ENCODE measurements at places on chromosomes 6 and 20.

DNA sequence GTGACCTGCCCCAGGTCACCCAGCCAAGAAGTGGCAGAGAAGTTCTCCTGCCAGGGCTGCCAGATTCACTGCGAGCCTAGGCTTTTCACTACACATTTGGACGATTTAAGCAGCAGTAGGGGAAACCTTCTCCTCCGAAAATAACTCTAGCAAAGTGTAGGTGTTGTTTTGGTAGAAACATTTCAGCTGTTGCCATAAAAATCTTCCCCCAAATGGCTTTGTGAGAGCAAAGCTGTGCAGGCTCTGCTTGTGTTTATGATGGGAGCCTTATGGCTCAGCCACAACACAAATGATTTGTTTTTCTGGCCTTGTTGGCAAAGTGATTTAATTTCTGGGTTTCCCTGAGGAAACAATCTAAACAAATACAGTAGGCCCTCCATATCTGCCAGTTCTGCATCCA, 81.8 kb downstream of the PLCB4 start:
- DNase-seq = no peak

GRCh38 chr6:88823998-88824397, 139.4 kb downstream of the RNGTT start:
- no peak for DNase-seq

DNA sequence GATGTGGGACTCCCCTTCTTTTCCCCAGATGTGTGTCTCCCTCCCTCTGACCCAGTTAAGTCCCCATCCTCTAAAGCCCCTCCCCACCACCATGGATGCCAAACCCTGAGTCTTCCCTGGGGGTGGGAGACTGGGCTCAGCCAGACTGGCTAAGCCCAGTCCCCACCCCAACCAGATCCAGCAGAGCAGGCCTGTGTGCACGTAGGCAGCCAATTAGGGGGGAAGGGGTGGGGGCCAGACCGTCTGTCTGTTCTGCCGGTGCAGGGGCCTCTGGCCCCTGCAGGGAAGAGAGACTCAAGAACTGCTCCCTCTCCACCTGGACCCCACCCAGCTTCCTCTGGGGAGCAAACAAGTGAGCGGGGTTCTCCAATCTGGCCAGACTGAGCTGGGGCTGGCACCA, 605 bp downstream of the COX4I2 start:
- DNase-seq = no peak

DNA sequence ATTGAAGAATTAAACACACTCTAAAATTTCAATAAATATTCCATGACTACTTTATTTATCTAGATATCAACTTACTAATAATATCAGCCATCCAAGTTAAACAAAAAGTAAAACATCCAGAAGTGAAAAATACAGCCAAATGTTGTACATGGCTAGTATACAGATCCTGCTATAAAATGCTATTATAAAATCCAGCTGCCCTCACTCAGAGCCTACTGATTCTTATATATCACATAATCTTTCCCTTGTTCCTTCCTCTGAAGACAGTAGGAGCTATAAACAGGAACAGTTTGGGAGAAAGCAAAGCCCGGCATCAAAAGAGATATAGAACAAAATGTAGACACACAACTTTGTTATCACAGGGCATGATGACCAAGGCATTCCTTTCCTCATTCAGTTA, 212.9 kb downstream of the PLCB4 start:
- no peak for DNase-seq

DNA sequence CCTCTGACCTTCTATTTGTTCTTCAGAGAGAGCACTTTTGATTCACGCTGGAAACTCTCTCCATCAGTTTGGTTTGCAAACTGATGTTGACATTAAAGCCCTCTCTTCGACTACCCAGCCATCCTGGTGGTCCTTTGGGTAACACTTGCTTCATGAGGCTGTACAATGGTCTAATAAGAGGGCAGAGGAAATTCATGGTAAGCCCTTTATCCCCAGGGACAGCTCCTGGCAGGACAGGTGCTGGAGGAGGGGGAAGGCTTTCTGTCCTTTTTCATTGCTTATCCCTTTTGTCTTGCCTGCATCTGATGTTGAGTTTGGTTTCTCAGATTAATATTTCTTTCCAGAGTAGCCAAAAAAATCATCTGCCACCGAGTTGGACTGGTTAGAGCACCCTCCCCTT, 52.1 kb upstream of the CD93 start:
- DNase-seq = no peak

GRCh38 chr6:80454197-80454596, 347.7 kb downstream of the BCKDHB start:
- no peak for DNase-seq

- peak; percentile 24 for DNase-seq
These were observed 84.0 kb upstream of the ZNF217 start for GRCh38 chr20:53677447-53678314.

- no peak for DNase-seq
These were observed 137.9 kb downstream of the DLL1 start for GRCh38 chr6:170152989-170153388.
